CD14-positive monocyte (primary cell): ENCODE measurements at places on chromosomes 12 and 14. TPM values are rescaled to one million over a fixed set of nuclear protein-coding genes. Genes with fewer than 3 reads are reported as not detected.

RAD9B gene
- 1.3 TPM for polyA plus RNA-seq

GPRC5D gene
- 0.49 TPM in 1 of 2 replicates, not detected in the other for polyA plus RNA-seq

ERP27 gene
- 2.5 TPM for polyA plus RNA-seq

LRRK2 gene
- polyA plus RNA-seq = 23.5 and 67.2 TPM in 2 replicates

APEX1 gene
- 85.4 TPM for polyA plus RNA-seq

PPP1R3E gene
- polyA plus RNA-seq = 6.5 and 16.7 TPM in 2 replicates

TAS2R42 gene
- polyA plus RNA-seq = not detected in 2 replicates

GRCh38 chr14:68736471-68736871 lies 56.4 kb downstream of the ZFP36L1 start:
- no peak overlapping the region for H3K27ac ChIP-seq
- peaks cover 48% of the 10 kb centered on the region for H3K27me3 ChIP-seq
- H3K4me1 ChIP-seq = peaks cover 50% of the 10 kb centered on the region
- no peaks in the 10 kb centered on the region for H3K36me3 ChIP-seq
- H3K4me3 ChIP-seq = no peak overlapping the region

GRCh38 chr14:74932401-74932901 lies 9.4 kb upstream of the RPS6KL1 start:
- no peak overlapping the region for H3K27ac ChIP-seq
- H3K4me3 ChIP-seq = no peak overlapping the region
- no peak for DNase-seq
- no peaks in the 10 kb centered on the region for H3K36me3 ChIP-seq
- no peaks in the 10 kb centered on the region for H3K27me3 ChIP-seq

DNA sequence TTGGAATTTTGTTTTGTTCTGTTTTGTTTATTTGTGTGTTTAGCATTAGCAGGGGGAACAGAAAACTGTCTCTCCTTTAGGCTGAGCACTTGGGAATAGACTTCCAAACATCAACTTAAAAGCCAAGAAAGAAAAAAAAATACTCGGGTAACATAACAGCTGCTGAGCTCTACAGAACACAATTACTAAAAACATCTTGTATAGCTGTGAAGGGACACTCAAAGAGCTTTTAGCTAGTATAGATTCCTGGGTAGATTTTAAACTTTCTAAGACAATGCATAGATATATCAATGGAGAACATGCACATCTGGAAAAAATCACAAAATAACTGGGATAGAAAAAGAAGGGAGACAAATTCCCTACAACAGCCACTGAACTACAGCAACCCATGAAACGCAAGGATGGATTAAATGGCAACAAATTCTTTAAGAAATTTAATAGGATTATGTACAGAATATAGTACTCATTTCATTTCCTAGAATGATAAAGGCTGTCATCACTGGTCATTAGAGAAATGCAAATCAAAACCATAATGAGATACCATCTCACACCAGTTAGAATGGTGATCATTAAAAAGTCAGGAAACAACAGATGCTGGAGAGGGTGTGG lies 174.3 kb upstream of the KRR1 start:
- no peak for DNase-seq
- H3K4me1 ChIP-seq = no peaks in the 10 kb centered on the region
- H3K36me3 ChIP-seq = no peaks in the 10 kb centered on the region
- H3K4me3 ChIP-seq = no peak overlapping the region
- H3K27ac ChIP-seq = no peak overlapping the region
- no peaks in the 10 kb centered on the region for H3K27me3 ChIP-seq

DNA sequence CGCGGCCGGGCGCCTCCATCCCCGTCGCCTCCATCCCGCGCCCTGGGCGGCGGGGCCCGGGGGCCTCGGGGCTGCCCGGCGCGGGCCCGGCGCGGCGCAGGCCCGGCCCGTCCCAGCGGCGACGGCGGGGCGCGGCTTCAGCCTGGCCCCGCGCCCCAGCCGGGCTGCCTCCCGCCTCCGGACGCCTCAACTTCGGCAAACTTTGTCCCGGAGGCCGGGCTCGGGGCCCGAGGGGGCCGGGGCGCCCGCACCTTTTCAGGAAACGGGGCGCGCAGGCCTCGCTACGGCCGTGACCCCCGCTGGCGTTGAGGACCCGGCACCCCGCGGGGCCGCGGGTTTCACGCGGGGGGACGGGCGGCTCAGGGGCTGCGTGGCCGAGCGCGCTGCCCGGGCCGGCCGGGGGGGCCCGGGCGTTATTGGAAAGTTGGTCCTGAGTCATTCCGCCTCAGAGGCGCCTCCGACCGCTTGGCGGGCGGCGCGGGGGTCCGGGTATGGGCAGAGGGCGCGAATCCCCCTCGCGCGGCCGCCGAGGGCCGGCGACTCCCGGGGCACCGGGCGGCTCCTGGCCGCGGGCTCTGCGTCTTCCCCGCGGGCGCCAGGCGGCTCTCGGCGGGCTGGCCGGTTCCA lies 575 bp downstream of the TRAF3 start:
- H3K27ac ChIP-seq = peak overlapping the region; percentile 94
- H3K4me3 ChIP-seq = peak overlapping the region; percentile 79
- no peaks in the 10 kb centered on the region for H3K36me3 ChIP-seq

DNA sequence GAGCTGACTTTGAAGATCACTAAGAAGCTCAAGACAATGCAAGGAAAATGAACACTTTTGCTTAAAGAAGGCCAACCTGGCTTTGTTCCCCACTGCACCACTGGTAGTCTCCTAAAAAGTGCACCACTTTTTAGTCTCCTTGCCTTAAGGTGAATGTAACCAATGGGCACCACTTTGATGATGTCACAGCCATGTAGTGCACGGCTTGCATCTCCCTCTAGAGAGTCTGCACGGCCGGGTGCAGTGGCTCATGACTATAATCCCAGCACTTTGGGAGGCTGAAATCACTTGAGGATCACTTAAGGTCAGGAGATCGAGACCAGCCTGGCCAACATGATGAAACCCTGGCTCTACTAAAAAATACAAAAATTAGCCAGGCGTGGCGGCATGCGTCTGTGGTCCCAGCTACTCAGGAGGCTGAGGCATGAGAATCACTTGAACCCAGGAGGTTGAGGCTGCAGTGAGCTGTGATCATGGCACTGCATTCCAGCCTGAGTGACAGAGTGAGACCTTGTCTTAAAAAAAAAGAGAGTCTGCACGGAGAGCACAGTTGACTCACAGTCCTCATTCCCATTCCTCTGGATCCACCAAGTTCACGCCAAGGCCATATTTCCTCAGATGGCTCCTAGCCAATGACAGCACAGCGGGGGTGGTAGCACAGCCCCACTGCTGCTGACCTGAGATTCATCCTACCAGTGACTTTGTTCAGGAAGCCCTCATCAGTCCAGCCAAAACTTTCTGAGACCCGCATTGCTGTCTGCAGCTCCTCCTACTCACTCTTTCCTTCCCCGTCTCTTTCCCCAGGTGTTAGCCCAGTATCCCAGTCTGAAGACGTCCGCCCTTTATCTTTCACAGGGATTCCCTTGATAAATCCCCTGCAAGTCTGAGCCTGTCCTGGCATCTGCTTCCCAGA lies 16.5 kb upstream of the IFT81 start:
- H3K4me3 ChIP-seq = no peak overlapping the region
- DNase-seq = no peak
- H3K4me1 ChIP-seq = peaks cover 30% of the 10 kb centered on the region

DNA sequence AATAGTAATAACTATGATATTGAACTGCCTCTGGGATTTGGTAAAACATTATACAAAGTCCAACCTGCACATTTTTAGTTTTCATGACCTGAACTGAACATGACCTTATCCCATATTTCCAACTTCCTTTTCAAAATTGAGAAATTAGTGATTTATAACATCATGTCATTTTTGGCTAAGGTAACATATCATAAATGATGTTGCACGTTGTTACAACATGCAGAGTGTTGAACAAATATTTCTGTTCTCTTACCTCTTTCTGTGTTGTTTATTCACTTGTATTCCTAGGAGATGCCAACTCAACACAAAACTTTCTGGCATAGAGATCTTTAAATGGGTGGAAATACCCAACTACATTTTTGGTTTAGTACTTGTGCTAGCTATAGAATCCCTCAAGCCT lies 496.0 kb downstream of the SLC6A15 start:
- H3K27ac ChIP-seq = no peak overlapping the region
- no peaks in the 10 kb centered on the region for H3K4me1 ChIP-seq
- no peaks in the 10 kb centered on the region for H3K27me3 ChIP-seq
- no peak overlapping the region for H3K4me3 ChIP-seq
- no peaks in the 10 kb centered on the region for H3K36me3 ChIP-seq

DNA sequence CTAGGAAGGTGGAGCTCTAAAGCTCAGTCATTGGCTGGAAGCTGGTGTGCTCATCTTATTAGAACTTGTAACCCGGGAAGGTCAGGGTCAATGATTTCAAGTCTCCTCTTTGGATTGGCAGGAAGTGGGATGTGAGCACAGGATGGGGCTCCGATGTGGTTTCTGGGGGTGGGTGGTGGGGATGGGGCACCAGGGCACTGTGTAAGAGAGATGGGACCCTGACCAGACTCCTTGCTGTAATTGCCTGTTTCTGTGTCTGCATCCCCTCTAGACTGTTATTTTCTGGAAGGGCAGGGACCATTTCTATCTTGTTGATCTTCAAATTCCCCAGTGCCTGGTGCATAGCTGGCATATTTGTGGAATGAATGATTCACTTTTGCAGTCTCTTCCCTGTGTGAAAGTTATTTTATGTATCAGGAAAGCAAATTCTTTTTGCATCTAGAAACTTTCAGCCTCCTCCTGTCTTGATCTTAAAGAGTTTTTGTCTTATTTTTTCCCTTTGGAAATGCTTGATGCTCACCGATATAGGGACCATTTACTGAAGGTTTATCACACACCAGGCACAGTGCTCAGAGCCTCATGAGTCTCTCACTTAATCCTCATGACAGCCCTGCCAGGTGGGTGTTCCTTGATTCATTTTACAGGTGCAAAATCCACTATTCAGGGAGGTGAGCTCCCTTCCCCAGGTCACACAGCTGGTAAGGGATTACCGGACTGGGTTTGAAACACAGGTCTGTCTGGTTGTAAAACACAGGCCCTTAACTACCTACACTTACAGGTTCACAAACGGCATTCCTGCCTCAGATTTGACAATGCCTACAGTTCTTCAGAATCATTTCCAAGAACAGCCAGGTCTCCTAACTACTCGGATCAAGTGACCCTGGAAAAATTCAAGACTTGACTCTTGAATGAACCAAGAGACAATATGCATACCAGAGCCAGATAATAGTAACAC lies 86.9 kb upstream of the IGF1 start:
- H3K27ac ChIP-seq = no peak overlapping the region
- no peaks in the 10 kb centered on the region for H3K4me1 ChIP-seq
- DNase-seq = no peak
- H3K27me3 ChIP-seq = no peaks in the 10 kb centered on the region
- no peak overlapping the region for H3K4me3 ChIP-seq
- no peaks in the 10 kb centered on the region for H3K36me3 ChIP-seq

DNA sequence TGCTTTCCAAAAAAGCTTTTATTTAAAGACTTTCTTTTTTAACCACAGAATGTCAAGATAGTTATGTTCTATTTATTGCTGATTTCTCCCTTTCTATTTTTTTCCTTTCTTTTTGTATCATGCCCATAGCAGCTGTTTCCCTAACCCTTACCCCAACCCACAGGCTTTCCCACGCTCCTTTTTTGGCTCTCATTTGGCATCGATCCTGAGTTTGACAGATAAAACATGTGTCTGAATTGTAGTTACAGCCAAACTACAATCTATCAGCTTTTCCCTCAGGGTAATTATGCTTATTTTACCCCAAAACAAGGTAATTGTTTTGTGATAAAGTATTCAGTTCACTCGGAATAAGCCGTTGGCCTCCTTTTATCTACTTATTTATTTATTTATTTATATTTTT lies 46.7 kb downstream of the PDE3A start:
- H3K27ac ChIP-seq = no peak overlapping the region
- H3K4me3 ChIP-seq = no peak overlapping the region
- H3K27me3 ChIP-seq = no peaks in the 10 kb centered on the region
- no peak for DNase-seq
- H3K4me1 ChIP-seq = no peaks in the 10 kb centered on the region
- no peaks in the 10 kb centered on the region for H3K36me3 ChIP-seq

GRCh38 chr12:85016413-85016812 lies 19.7 kb downstream of the TSPAN19 start:
- no peak overlapping the region for H3K27ac ChIP-seq
- no peaks in the 10 kb centered on the region for H3K4me1 ChIP-seq

DNA sequence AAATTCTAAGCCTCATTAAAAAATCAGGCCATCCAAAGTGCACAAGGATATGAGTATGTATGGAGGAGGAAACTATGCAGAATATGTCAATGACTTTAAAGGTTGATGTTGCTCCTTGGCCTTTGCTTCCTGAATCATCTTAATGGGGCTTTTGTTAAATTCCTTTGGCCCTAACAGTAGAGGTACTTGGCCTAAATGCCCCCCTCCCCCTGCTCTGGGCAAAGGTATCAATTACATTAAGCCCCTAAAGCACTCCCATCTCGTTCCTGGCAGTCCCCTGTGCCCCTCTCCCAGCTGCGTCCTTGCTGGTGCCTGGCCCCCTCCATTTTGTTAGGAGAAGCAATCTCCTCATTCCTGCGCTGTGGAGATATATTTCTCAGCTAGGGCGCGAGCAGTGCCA lies 4.8 kb downstream of the COPZ1 start:
- peak overlapping the region; percentile 76 for H3K27ac ChIP-seq
- peaks cover 75% of the 10 kb centered on the region for H3K4me1 ChIP-seq
- no peak overlapping the region for H3K4me3 ChIP-seq
- no peak for DNase-seq
- no peaks in the 10 kb centered on the region for H3K27me3 ChIP-seq

GRCh38 chr14:101916816-101917412 lies 47.5 kb upstream of the DYNC1H1 start:
- no peak overlapping the region for H3K4me3 ChIP-seq
- H3K27me3 ChIP-seq = no peaks in the 10 kb centered on the region
- H3K4me1 ChIP-seq = no peaks in the 10 kb centered on the region
- peaks cover 93% of the 10 kb centered on the region for H3K36me3 ChIP-seq
- no peak overlapping the region for H3K27ac ChIP-seq

DNA sequence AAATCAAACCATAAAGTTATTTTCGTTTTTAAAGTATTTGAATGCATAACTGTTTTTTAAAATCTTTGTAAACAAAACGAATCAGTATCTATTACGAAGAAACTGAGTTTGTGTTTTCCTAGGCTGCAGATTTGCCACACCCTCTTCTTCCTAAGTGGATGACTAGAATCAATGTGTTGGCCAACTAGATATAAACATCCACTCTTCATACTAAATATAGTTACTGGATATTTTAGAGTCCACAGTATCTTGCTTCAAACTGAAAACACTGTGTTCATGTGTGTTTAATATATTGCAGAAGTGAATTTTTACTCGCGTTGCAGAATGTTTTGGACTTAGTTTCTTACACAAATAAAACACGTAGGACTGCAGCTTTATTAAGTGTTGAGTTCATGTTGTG lies 63.2 kb downstream of the KLHL28 start:
- peaks cover 8% of the 10 kb centered on the region for H3K4me1 ChIP-seq
- H3K27me3 ChIP-seq = no peaks in the 10 kb centered on the region

- H3K4me3 ChIP-seq = no peak overlapping the region
- no peaks in the 10 kb centered on the region for H3K27me3 ChIP-seq
- H3K27ac ChIP-seq = no peak overlapping the region
Measured at GRCh38 chr12:99054601-99055128, 409.6 kb downstream of the APAF1 start.

DNA sequence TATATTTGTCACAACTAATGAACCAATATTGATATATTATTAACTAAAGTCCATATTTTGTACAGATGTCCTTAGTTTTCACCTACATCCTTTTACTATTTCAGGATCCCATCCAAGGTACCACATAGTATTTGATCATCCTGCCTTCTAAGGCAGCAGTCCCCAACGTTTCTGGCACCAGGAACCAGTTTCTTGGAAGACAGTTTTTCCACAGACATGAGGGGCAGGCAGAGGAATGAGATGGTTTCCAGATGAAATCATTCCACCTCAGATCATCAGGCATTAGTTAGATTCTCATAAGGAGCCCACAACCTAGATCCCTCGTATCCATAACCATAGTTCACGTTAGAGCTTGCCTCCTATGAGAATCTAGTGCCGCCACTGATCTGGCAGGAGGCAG lies 82.8 kb upstream of the BCL2L14 start:
- no peak overlapping the region for H3K27ac ChIP-seq
- no peaks in the 10 kb centered on the region for H3K27me3 ChIP-seq
- DNase-seq = no peak
- H3K4me1 ChIP-seq = no peaks in the 10 kb centered on the region
